ENCODE measurements at places on chromosomes 16 and 17.
A peak's percentile ranks its signal among the peaks of the same experiment; 100 is the strongest.

GRCh38 chr16:987906-988305, 6.3 kb downstream of the SOX8 start:
- DNase-seq = no peak

- DNase-seq = no peak
Observed at GRCh38 chr17:59760160-59760559, 52.7 kb downstream of the VMP1 start.

DNA sequence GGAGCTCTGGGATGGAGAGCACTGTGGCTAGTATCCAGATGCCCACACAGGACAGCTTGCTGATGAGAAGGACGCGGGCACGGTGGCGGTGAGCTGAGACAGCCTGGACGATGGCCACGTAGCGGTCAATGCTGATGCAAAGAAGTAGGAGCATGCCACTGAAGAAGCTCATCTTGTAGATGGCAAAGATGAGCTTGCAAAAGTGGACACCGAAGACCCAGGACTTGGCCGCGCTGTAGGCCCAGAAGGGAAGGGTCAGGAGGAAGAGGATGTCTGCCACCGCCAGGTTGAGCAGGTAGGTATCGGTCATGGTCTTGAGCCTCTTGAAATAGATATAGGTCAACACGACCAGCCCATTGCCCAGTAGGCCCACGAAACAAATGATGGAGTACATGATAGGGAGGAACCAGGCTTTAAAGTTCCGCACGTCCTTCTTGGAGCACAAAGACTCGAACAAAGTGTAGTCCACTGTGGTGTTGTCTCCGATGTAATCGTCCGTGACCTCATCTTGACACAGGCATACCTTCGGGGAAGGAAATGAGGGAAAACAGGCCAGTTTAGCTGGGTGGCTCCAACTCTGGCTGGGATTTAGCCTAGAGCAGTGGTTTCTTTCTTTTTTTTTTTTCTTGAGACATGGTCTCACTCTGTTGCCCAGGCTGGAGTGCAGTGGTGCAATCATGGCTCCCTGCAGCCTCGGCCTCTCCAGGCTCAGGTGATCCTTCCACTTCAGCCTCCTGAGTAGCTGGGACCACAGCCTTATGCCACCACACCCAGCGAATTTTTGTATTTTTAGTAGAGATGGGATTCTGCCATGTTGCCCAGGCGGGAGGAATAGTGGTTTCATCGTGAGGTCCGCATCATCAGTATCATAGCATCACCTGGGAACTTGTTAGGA, 9.7 kb downstream of the CCR7 start:
- DNase-seq = no peak

DNA sequence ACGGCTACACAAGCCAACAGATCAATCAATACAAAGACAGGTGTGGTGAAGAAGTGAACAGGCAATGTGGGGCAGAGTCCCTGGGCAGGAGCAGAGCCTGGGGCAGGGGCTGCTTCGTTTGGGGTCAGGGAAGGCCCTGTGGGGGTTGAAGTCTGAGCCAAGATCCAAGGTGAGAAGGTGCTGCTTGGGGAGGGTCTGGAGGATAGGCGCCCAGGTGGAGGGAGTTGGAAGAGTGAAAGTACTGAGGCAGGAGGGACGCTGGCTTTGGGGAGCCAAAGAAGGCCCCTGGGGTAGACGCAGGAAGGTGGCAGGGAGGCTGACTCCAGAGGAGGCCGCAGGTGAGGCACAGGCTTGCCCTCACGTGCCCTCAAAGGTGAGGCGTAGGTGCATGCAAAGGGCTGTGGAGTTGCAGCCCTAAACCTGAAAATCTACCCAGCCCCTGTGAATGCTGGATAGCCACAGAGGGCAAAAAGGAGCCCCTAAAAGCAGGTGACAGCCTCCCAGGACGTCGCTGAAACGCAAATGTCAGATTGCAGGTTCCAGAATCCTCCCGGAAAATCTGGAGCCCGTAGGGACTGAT, 33.3 kb downstream of the WFDC1 start:
- DNase-seq = no peak

- no peak for DNase-seq
Observed at GRCh38 chr17:12911239-12911638, 106.6 kb downstream of the ELAC2 start.

DNA sequence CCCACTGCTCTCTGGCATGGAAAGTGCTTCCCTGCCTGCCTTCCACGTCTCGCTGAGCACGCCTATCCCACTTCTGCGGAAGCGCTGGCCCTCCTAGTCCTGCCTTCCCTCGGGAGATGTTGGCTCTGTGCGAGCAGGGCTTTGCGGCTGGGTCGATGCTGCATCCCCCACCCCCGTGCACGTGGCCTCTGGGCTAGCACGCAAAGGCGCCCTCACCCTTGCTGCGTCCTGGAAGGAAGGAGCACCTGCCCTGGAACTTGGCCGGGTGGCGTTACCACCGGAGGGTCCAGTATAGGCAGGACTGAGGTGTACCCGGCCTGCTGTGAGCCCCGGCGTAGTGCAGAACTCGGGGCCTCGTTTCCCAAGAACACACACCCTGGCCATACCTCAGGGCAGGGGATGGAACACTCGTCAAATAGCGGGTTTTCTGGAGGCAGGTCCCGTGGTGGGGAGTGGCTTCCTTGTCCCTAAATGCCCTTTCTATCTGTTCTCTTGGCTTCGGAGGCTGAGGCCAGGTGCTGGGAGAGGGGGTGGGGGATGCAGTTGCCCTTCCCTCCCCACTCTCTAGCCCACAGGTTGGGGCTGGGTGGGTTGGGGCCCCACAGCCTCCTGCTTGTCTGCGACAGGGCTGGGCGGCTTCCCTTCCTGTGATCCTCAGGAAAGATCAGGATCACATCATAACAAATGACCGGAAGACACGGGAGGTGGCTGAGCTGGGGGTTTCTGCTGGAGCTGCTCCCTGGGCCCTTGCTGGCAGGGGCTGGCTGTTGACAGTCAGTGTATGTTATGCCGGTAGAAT, 17.4 kb downstream of the BAIAP2 start:
- DNase-seq = peak; percentile 57

DNA sequence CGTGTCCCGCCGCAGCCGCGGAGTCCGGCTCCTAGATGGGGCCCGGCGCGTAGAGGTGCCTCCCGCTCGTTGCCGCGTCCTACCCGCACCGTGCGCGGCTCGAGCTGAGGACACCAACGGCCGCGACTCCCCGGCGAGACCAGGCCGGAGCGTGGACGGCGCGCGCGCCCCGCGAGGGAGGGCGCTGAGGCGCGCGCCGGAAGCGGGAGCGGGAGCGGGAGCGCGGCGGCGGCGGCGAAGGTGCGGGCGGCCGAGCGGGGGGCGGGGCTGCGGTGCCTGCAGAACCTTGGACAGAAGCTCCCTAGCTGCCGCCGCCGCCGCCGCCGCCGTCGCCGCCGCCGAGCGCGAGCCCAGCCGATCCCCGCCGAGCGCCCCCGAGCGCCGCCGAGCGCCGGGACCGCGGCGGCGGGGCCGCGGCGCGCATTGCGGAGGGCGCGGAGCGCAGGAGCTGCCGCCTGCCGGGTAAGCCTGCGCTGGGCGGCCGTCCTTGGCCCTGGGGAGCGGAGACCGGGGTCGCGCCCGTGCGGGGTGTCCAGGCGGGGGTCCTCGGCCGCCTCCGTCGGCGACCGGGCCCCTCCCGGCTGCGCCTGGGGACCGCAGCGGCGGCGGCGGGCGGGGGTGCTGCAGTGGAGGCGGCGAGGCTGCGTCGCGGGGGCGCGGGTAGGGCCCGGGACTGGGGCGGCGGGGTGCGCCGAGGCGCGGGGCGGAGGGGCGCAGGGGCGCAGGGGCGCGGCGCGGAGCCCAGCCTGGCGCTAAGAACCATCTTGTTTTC, at the start of gene CDK5R1:
TSS of gene CDK5R1 (plus strand) at position 293 of the 772 bp plus-strand sequence. CDS start 628 bp downstream, outside the sequence.
- DNase-seq = peak; percentile 79

- no peak for DNase-seq
Observed at GRCh38 chr17:50331085-50331791, 14.7 kb upstream of the XYLT2 start.

DNA sequence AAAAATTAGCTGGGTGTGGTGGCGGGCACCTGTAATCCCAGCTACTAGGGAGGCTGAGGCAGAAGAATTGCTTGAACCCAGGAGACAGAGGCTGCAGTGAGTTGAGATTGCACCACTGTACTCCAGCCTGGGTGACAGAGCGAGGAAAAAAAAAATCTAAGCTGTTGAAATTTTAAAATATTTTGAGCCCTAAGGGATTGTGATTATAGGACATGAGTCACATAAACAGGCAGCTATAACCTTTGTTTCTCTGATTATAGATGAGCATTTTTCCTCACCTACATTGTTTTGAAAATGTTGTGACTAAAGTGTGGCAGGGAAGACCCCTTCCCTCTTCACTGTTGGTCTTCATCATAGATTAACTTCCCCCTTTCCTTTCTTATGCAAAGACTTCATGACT, 135.5 kb downstream of the MGAT5B start:
- no peak for DNase-seq

GRCh38 chr16:49964973-49965372, 60.1 kb upstream of the CNEP1R1 start:
- no peak for DNase-seq

DNA sequence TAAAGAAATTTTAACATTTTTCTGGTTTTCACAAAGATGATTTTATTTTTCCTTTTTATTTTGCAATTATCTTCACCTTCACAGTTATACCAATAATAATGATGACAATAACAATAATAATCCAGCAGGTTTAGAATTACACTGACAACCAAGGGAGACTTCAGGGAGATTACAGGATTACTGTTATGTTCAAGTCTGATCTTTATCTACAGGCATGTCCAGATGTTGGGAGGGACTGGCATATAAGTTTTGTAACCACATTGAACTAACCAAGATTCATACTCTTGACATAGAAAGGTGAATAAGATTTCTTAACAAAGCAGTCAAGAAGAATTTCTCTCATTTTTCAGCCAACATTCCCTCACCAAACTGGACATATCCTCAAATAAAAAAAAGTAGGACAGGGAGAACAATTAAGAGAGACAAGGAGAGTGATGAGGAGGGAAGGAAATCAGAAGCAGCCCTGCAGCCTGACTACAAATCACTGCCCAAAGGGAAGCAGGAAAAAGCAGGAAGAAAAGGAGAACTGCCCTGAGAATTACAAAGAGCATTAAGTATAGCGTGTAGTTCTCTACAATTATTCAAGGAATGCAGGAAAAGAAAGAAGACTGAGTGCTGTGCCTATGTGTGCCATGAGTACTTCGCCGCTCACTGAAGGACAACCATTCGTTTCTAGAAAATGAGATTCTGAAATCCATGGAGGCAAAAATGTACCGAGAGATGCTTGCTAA, 155.7 kb upstream of the C17orf78 start:
- DNase-seq = no peak

- peak; percentile 33 for DNase-seq
Observed at GRCh38 chr17:79977708-79978547, 57.7 kb downstream of the TBC1D16 start.

GRCh38 chr17:4574448-4575045, 9.8 kb upstream of the SMTNL2 start:
- no peak for DNase-seq

DNA sequence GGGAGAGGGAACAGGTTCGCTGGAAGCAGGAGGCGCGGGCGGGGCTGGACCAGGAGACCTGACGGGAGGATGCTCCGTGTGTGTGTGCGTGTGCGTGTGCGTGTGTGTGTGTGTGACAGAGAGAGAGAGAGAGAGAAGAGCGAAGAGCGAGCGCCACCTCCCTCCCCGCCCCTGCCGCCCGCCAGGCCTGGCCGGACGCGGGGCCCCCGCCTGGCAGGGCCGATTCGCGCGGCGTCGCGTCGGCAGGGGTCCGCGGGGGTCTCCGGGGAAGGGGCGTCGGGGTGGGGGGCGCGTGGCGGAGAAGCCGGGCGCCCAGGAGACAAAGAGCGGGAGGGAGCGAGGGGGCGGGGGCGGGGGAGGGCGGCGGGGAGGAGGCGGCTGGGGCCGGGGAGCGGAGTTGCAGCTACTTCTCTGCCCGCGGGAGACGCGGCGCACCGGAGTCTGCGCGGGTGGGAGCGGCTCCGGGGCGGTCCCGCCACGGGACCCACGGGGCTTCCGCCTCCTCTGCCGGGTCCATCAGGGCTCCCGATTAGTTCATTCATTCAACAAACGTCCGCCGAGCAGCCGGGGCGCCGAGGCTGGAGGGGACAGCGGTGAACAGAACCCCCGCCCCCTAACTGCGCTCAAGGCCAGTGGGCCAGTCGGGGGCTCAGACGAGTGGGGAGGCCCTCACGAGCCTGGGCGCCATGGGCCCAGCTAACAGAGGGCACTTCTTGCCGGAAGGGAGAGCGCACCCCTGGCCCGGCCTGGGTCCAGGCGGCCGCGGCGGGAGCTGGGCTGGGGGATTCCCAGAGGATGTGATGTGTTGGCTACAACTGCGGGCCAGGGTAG, at the start of gene SAMD14:
TSS of gene SAMD14 (minus strand) at position 433 of the 831 bp plus-strand sequence. CDS start 5,201 bp downstream, outside the sequence.
- peak; percentile 49 for DNase-seq

- DNase-seq = no peak
Observed at GRCh38 chr17:73293480-73293911, 18.3 kb downstream of the CDC42EP4 start.

- no peak for DNase-seq
Observed at GRCh38 chr17:4879601-4880000, 19.7 kb upstream of the C17orf107 start.

GRCh38 chr16:73298562-73298961, 250.6 kb upstream of the ZFHX3 start:
- no peak for DNase-seq

- no peak for DNase-seq
Observed at GRCh38 chr16:46745617-46746016, 2.5 kb downstream of the MYLK3 start.

DNA sequence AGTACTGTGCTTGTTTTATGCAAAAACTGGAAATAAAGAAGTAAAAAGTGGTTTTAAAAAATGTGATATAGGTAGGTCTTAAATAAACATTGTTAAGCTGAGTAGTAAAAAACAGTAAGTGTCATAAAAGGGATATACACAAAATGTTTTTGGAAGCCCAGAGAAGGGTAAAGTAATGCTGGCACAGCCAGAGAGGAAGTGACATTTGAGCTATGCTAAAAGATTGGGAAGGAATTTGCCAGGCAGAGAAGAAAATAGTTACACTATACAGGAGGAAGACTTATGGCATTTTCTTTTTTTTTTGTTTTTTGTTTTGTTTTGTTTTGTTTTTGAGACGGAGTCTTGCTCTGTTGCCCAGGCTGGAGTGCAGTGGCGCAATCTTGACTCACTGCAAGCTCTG, 40.8 kb upstream of the TAOK1 start:
- no peak for DNase-seq

GRCh38 chr17:21194226-21194625, 19.7 kb downstream of the TMEM11 start:
- no peak for DNase-seq

- no peak for DNase-seq
Observed at GRCh38 chr17:38582069-38582468, 23.7 kb downstream of the SRCIN1 start.

- no peak for DNase-seq
Observed at GRCh38 chr16:9503251-9503984, 412.0 kb downstream of the HAPSTR1 start.

DNA sequence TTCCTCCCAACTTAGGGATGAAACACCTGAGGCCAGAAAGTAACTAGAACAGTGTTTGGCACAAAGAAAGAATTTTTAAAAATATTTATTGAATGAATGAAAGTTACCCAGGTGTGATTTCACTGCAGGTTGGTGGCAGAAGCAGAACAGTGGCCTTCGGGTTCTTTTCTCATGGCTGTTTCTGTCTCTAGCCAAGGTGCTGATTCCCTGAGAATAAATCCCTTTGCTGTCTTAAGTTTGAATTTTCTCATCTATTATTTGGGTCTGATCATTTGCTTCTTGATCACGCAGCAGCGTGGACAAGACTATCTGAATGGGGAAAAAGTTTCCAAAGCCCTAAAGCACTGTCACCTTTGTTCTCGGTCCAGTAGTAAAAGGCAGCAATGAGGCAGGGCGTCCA, 73.1 kb upstream of the KIFC3 start:
- no peak for DNase-seq

- DNase-seq = no peak
Observed at GRCh38 chr17:73459980-73460379, 148.2 kb upstream of the CDC42EP4 start.

- peak; percentile 62 for DNase-seq
Observed at GRCh38 chr17:75895370-75896155, 1.2 kb downstream of the TRIM65 start.
